Stomach (tissue), 19 donors: ENCODE measurements at places on chromosomes 1 and 21.
A peak's percentile ranks its signal among the peaks of the same experiment; 100 is the strongest.

GRCh38 chr1:155287987-155288543 is 10.8 kb downstream of the HCN3 start:
- no peak for DNase-seq

DNA sequence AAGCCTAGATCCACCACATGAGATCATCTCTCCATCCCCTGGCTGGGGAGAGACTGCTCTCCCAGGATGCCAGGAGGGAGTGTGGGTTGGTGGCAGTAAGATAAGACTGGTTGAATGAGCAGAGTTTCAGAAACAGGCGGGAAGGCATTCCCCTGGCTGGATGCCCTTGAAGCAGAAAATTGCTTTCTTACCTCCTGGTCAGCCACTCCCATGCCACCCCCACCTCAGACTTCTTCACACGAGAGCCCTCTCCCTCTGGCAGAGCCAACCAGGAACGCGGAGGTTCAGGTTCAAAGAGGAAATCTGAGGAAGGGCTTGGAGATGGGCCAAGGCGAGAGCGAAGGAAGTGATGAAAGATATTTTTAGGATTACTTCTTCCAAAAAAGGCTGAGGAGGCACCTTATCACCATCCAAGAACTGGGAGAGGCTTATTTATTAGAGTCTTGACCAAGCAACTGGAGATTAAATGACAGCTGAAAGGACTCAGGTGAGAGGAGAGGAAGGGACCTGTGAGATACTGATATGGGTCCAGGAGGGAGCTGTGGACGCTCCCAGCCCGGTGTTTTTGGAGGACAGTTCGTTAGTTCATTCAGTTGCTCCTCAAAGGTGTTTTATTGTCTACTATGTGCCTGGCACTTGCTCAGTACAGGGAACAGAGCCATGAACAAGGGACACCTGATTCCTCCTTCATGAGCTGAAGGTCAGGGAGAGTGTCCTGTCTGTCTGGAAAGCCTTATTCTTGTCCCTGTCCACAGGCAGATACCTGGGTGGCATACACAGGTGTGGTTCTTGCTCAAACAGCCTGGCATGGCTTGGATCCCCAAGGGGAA is 18.9 kb upstream of the SLC26A9 start:
- no peak for DNase-seq

GRCh38 chr1:73770109-73770905 is 427.7 kb downstream of the LRRIQ3 start:
- no peak for DNase-seq

GRCh38 chr1:234726359-234726943 is 116.5 kb upstream of the IRF2BP2 start:
- DNase-seq: no peak

DNA sequence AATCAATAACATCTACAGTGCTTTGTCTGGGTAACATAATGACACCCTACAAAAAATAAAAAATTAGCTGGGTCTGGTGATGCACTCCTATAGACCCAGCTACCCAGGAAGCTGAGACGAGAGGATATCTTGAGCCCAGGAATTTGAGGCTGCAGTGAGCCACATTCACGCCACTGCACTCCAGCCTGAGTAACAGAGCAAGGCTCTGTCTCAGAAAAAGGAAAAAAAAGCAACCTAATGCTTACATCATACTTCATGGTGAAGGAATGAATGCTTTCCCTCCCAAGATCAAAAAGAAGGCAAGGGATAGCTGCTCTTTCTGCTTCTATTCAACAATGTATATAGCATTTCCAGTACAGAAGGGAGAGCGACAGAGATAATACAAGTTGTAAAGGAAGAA is 24.2 kb upstream of the CTTNBP2NL start:
- DNase-seq: no peak

DNA sequence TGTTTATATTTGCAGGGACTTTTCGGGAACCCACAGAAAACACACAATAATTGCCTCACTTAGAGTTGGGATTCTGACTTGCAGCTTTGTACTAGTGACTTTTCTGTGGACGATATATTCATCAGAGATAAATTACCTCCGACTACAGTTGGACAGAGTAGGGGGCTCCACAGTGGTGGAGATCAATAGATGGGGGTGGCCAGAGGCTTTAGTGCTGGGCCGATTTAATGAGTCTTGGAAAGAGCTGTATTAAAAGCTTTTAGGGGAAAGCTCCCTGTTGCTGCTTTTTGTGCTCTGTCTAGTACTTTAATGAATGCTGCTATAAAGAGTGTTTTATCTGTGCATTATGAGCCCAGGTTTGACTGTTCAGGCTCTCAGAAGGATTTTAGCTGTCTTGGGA is 359.2 kb upstream of the DPYD start:
- DNase-seq: no peak

DNA sequence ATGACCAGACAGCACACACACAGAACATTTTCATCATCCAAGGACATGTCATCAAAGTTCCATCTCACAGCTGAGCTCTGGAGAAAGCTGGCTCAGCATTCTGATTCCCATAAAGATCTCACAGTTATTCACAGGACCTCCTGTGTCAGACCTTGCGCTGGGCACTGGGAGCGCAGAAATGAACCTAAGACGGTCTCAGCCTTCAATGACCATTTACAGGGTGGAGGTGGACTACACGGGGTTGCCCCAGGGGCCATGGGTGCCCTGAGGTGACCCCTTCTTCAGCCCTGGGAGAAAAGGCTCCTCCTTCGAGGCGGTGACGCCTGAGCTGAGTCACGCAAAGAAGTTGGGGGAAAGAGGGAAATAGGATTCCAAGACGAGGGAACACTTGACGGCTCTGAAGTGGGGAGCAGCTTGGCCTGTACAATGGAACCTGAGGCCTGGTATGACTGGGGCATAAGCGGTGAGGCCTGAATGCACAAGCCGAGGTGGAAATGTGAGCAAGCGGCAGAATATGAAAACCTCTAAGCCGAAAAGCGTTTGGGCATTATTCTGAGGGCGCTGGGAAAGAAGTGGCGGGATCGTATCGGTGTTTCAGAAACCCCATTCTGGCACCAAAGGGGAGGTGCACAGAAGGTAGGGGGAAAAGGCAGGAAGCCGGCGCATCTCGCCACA is 797 bp downstream of the CC2D1B start:
- peak; percentile 81 for DNase-seq

- DNase-seq: no peak
Observed at GRCh38 chr1:170931650-170932049, 3.7 kb upstream of the MROH9 start.

DNA sequence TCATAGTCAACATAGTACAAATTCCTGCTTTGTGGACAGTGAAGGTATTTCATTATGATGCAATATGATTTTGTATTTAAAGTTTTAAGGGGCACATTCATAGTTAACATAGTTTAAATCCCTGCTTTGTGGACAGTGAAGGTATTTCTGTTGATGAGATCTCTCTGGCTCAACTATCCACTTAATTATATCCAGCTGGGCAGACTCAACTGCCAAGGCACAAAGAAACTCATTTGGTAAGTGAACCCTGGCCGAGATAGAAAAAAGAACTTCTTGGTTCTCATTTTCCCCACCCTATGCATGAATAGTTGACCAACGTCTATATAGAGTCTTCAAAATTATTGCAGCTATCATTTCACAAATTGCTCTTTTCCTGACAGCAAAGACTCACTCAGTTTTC is 1194.6 kb downstream of the NCAM2 start:
- DNase-seq: no peak

DNA sequence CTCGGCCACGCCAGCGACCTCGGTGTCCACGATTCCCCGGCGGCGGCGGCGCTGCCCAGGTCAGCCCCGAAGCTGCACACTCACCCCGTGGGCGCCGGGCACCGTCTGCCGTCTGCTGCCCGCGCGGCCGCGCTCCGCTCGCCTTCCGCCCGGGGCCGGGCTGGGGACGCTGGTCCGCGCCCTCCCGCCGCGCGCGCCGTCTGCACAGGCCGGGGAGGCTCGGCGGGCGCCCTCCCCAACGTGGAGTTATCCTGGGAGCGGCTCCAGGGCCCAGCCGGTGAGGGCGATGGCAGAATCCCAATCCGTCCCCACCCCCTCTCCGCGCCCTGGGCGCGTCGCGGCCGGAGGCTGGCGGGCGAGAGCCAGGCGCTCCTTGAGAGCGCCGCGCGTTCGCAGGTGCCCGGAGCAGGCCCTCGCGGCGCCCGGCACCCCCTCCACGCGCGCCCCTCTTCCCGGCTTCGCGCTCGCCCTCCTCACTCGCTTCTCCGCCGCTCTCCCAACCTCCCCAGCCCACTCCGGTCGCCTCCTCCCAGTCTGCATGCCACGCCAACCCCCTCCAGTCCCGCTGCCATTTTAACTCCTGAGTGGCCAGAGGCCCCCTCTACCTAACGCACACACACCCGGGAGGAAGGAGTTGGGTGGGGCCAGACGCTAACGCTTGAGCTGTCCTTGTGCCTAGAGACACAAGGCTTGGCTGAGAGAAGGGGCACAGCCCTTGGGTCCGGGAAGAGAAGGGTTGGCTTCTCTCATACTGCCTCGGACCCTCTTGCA is at the start of gene LRRN2:
TSS of gene LRRN2 (minus strand) at position 503 of the 771 bp plus-strand sequence. CDS start 65,746 bp downstream, outside the sequence.
- peak; percentile 55 for DNase-seq

- DNase-seq: no peak
Observed at GRCh38 chr1:7771823-7772299, 765 bp downstream of the VAMP3 start.

GRCh38 chr1:58529284-58529683 is 17.2 kb downstream of the OMA1 start:
- no peak for DNase-seq

DNA sequence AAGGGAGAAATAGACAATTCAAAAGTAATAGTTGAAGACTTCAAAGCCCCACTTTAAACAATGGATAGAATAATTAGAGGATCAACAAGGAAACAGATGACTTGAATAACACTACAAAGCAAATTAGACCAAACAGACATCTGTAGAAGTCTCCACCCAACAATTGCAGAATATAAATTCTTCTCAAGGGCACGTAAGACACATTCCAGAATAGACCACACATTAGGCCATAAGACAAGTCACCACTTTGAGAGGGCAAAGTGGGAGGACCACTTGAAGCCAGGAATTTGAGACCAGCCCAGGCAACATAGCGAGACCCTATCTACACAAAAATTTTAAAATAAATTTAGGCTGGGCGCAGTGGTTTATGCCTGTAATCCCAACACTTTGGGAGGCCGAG is 20.5 kb upstream of the RNF186 start:
- no peak for DNase-seq

GRCh38 chr1:244035358-244035757 is 15.7 kb upstream of the ZBTB18 start:
- no peak for DNase-seq

DNA sequence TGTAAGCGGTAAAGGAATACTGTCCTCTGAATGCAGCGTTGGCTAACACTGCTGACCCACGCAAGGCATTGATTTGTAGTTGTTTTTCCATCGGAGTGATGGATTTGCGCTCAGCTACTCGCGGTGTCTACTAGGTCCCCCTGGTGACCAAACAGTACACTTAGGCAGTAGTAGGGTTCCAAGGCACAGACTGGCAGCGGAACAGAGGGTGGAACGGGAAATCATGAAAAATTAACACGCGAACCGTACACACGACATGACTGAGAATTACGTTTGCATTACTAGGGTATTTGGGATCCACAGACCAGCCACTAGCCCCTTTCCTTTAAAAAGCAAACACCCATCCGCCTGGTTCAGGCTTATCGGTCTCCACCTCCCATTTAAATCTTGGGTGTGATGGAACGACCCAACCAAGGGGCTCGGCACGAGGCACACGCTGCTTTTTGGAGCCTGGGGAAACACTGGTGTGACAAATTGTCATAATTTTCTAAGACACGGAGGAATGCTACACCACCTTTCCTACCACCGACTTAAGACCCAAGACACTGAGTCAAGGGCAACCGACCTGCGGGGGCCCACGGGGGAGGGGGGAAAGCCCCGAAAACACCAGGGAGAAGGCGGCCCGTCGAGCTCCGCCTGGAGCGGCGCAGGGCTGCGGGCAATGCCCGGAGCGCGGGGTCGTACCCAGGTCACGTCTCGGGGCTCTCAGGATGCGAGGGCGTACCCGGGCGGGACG is 699 bp downstream of the DIPK1A start:
- DNase-seq: peak; percentile 68

DNA sequence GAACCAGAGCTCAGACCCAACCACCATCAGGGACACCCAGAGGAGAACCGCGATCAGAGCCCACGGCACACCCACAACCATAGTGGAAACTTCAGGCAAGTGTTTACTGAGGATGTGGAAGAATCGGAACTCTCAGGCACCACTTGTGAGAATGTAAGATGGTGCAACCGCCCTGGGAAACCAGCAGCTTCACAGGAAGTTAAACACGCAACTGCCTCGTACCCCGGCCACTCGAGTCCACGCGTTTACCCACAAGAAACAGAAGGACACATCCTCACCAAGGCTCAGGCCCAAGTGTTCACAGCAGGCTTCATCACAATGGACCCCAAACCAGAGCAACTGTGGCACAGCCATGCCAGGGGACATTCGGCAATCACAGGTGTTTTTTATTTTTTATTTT is 51.4 kb upstream of the COL6A2 start:
- no peak for DNase-seq

- no peak for DNase-seq
Observed at GRCh38 chr1:81833722-81834121, 33.0 kb downstream of the ADGRL2 start.

- DNase-seq: no peak
Observed at GRCh38 chr1:55775007-55775406, 559.8 kb upstream of the USP24 start.

GRCh38 chr1:150981177-150981804 is 801 bp upstream of the ANXA9 start:
- peak; percentile 67 for DNase-seq

GRCh38 chr1:39965044-39965443 is 10.1 kb downstream of the MFSD2A start:
- DNase-seq: no peak

DNA sequence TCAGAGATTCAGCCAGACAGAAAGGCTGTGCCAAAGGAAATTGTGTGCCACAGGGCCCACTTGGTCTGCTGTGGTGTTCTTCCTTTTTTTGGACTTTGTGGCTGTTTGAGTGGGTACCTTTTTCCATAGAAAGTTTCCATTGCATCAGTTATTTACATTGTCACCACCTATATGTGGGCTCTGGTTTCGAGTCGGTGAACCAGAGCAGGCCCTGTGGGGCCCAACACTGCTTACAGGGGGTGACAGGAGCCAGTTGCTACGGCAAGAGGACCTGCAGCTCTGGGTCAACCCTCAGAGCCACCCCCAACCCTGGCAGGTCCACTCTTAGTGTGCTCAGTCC is 157.0 kb upstream of the EDN2 start:
- DNase-seq: no peak

- DNase-seq: no peak
Observed at GRCh38 chr21:43850728-43851295, 14.2 kb upstream of the AGPAT3 start.
